Activated CD4-positive, CD25-positive, alpha-beta regulatory T cell treated with anti-CD3 and anti-CD28 coated beads, Interleukin-2, amount 50 U/mL, for 72 hours (primary cell): ENCODE measurements at places on chromosomes 11 and 22.

GRCh38 chr11:26953770-26954392, 40.0 kb upstream of the FIBIN start:
- DNase-seq: no peak

DNA sequence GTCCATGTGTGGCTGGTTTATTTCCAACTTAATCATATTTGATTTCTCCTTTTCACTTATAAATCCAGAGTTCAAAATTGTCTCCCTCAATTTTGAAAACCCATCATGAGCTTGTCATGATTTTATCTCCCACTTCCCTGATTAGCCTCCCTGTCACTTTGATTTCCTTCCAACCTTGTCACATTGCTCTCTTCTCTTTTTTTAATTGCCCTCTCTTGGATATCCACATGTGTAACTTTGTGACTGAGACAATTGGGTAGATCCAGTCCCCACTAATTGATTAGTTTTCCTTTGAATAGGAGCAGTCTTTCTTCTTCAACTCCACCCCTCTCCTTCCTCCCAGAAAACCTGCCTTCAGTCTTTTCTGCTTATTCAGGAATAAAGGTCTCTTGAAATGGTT, 2.4 kb downstream of the TEF start:
- no peak for DNase-seq

- no peak for DNase-seq
Measured at GRCh38 chr11:112826788-112827187, 134.4 kb upstream of the NCAM1 start.

DNA sequence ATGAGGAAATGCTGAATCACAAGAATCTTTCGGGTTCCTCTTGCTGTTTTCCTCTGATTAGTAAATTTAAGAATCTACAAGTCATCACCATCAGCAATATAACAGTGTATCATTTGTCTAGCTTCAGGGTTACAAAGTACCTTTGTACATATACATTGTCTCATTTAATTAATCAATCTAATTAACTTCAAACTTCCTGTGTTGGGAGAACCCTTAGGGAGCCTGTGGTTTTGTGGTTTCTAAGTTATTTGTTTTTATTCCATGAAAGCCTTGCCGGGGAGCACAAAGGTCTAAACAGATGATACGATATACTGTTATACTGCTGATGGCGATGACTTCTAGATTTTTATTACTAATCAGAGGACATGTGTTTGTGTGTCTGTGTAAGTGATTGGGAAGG, 41.0 kb downstream of the TIMP3 start:
- DNase-seq: no peak

GRCh38 chr11:42494459-42494858, 817.3 kb upstream of the API5 start:
- no peak for DNase-seq

GRCh38 chr11:2691991-2692875, 7.6 kb downstream of the KCNQ1OT1 start:
- DNase-seq: no peak

GRCh38 chr11:73553266-73553665, 44.6 kb downstream of the FAM168A start:
- no peak for DNase-seq

DNA sequence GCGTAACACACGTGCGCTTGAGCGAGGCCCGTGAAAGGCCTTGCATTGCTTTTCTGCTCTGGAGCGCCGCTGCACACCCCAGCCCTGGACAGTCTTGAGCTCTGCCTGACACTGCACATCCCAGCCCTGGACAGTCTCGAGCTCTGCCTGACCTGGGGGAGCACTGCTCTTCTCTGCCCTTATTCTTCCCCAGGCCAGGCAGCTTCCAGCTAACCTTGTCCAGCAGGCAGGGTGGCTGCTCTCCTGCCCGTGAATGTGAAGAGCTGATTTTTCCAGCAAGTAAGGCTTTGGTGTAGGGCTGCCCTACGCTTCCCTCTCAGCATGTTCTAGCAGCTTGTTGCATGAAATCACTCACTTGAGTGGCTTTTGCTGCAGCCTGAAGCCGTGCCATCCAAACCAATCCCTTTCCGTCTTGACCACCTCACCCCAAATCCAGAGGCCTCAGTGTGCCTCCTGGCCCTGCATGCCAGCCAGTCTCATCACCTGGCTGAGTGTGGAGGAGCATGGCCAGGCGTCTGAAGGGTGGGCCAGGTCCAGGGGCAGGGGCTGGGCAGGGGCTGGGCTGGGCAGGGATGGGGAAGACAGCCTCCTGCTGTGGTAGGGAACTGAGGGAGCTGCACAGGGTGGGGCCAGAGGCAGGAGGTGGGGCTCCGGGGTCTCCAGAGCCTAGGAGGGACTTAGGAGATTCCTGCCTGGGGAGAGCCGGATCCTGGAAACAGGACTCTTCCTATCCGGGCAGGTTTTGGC, 89.5 kb upstream of the B3GAT1 start:
- no peak for DNase-seq

DNA sequence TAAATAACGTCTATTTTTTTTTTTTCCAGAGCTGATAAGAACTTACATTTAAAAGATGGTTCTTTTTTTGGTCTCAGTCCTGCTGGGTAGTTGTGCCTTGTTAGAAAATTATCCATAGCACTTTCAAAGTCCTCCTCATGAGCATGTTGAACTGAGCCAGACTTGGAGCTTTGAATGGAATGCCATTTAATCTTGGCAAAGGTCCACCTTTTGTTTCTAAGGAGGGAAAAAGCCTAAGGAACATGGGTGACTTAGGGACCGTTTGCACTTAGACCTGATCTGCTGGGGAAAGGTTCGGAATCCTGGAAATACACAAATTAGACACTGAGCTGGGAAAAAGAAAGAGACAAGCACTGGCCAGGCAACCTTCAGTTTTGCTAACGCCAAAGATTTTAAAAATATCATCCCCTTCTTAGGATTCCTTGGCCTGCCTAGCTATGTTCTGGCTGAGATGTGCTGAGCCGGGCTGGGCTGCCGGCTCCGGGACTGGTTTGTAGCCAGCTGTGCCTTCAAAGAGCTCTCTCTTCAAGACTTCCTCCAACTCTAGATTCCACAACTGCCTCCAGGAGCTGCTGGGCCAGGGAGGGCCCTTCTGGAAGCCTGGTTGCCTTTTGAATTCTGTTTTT, 67.4 kb downstream of the ENDOD1 start:
- no peak for DNase-seq

DNA sequence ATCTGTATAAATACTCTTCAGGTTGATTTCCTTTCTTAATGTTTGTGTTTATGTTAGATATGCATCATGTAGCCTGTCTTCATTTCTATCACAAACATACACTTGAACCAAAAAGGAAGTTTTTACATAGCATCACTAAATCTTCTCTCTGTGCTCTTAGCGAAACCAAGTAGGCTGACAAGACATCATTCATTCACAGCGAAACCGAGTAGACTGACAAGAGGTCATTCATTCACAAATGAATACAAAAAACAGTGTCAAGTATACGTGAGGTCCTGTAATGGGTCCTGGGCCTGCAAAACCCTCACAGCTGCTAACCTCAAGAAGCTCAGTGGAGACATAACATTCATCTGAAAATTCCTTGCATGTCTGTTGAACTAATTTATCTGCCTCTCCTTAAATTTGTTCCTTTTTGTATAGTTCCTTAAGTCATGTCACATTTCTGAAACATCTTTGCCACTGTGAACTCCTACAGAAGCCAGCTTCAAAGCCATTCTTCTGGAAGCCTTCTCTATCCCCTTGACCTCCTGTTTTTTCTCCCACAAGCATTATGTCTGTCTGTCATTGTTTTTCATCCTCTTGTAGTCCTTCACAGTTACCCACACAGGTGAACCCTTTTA, 9.8 kb upstream of the HBE1 start:
- DNase-seq: no peak

DNA sequence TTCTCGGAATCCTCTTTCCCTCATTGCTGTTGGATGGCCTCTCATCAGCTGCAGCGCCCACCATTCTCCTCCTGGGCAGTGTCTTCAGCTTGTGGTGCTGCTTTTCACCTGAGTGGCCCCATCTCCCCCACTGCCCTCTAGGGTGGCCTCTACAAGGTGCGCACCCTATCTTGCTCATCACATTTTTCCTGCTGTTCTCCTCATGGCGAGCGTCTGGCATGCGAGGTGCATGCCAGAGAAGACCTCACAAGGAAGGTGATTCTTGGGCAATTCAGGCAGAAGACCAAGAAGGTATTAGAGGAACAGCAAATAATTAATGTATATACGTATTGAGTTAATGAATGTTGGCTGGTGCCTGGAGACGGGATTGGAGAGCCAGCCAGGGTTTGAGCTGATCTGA, 3.1 kb downstream of the AP2A2 start:
- DNase-seq: no peak

DNA sequence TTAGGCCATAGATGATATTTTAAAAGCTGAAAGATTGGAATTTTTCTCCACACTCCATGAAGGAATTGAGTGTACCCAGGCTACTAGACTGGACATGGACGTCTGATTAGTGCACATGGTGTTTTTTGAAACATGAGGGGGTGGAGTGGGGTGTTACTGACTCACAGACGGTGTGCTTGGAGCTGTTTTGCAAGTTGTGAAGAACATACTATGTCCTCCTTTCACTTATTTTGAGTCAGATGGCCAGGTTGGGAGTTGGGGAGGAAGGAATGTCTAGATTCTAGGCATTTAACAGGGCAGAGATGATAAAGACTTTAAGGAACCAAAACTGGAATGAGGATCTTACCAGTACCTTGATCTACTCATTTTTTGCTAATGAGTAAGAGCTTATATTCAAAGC, 158.1 kb upstream of the MTNR1B start:
- no peak for DNase-seq

DNA sequence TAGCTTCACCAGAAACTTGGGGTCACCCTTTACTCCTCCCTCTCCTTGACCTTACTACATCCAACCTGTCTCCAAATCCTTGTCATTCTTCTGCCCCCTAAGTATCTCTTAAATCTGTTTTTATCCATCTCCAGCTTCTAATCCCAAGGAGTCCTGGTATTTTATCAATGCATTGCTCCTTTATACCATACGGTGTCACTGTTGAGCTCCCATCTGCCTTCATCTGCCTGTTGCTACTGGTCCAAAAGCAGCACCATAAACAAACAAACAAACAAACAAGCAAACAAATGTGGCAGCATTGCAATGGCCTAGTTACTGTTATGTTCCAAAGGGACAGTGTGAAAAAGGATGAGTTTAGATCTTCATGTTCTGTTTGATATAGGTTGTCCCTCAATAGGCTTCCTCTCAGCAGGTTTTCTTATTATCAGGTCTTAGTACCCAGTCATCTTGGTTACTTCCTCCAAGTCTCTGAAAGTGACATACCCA, 34.2 kb downstream of the DNHD1 start:
- DNase-seq: no peak

GRCh38 chr11:105003151-105003550, 19.8 kb downstream of the CASP5 start:
- no peak for DNase-seq

- DNase-seq: no peak
Measured at GRCh38 chr11:111225881-111226280, 19.6 kb upstream of the POU2AF2 start.

DNA sequence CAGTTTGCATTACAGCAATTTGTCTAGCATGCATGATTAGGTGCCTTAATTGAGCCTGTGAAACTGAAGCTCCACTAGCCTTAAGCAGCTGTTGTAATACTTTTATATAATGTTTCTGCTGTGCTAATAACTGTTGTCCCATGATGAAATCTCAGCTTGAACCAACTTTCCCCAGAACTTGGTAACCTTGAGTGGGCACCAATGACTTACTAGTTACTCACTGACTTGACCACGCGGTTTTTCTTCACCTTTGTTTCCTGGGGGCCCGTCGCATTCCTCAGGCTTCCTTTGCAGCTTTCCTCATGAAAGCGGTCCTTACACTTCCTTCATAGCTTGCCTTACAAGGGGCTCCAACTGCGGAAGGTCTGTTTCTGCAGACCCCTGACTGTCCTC, 11.2 kb upstream of the GLYATL1 start:
- DNase-seq: no peak

DNA sequence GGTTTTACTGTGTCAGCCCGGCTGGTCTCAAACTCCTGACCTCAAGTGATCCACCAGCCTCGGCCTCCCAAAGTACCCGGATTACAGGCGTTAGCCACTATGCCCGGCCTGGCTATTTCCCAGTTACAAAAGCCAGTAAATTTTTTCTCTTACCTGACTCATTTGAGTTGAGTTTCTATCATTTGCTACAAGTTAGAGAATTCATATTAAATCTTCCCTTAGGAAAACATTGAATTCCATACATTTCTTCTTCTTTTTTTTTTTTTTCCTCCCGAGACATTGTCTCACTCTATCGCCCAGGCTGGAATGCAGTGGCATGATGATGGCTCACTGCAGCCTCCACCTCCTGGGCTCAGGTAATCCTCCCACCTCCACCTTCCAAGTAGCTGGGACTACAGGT, 26.0 kb downstream of the CHEK2 start:
- no peak for DNase-seq

GRCh38 chr11:103295704-103296103, 186.5 kb downstream of the DYNC2H1 start:
- no peak for DNase-seq

DNA sequence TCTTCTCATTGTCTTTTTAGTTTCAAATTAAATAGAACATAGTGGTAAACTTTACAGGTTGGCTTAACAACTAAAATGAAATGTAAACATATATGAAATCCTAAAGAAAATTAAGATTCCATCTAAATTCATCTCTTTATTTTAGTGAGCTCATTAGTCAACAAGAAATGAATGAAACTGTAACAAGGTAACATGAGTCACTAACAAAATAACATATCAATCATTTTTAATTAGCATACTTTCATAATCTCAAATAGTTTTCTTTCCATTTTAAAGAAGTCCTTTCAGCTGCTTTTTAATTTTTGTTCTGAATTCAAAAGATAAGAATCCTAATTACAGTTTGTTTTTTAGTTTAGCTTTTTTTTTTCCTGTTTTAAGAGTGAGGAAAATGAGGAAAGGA, 688.6 kb upstream of the TENM4 start:
- DNase-seq: no peak

DNA sequence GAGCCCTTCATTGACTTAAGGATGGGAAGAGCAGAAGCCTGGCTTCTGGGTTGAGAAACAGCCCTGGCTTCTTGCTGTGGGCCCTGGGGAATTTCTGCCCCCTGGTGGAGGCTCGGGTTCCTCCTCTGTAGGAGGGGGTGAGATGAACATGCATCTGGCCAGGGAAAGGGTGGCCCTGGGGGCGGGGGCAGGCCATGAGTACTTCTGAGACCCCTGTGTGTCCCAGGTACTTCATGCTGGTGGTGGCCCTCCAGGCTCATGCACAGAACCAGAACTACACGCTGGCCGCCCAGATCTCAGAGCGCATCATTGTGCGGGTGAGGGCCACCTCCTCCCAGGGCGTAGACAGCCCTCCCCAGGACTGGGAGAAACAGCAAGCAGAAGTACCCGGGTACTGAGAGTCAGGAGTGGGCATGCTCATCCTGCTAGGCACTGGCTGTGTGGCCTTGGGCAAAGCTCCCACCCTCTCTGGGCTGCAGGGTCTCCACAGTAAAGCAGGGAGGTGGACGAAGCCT, 15.8 kb downstream of the TMEM258 start:
- DNase-seq: no peak
